Stimulated activated CD4-positive, alpha-beta T cell treated with anti-CD3 and anti-CD28 coated beads, Interleukin-15, amount 100 ng/mL, for 1 hour (primary cell): ENCODE measurements at places on chromosomes 6 and 20.

GRCh38 chr6:31740397-31741223, 805 bp downstream of the MSH5 start:
- DNase-seq, result no peak

- no peak for DNase-seq
Measured at GRCh38 chr6:37013516-37014491, 8.3 kb downstream of the FGD2 start.

DNA sequence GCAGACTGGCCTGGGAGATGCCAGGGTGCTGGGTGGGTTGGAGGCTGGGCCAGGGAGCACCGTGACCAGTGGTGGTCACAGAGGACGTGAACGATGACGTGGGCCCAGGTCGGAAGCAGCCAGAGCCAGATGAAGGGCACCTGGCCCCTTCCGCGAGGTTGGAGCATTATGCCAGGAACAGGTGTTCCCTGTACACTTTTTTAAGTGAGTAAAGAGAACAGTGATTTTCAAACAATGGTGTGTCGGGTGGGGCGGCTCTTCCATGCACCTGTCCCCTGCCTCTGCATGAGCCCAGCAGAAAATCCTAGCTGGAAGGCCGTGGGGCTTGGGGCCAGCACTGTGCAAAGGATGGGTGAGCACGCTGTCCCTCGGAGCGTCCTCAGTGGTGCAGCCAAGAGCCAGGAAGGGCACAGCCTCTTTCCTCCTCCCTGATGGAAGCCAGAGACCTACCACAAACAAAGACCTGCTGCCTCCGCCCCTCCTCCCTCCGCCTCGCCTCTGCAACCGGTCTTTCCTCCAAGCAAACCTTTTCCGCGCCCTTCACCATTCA, 350.5 kb downstream of the ZFAND3 start:
- DNase-seq, result no peak

DNA sequence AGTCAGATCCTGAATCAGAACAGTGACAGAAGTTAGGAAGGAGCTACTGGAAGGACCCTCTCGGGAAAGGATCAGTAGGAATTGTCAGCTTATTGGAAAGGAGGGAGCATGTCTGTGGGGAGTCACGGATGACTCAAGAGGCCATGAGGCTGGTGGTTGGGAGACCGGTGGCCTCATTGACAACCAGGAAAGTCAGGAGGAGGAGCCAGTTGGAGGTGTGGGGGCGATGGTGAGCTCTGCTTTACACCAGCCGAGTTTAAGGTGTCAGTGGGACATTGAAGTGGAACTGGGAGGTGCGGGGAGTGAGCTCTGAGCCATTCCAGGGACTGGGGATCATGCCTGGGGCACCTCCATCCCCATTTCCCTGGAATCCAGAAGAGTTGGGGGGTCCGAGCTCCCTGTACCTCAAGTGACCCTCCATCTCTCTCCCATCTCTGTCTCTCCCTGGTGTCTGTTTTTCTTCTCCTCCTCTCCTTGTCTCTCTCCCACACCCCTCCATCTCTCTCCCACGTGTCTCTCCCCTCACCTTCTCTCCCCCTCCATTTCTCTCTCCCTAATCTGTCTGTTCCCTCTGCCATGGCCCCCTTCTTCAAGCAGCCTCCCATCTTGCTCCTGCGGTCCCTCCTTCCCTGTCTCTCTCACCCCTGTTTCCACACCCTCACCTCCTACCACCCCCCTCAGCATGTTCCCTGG, 14.3 kb upstream of the ZBTB9 start:
- DNase-seq, result no peak

DNA sequence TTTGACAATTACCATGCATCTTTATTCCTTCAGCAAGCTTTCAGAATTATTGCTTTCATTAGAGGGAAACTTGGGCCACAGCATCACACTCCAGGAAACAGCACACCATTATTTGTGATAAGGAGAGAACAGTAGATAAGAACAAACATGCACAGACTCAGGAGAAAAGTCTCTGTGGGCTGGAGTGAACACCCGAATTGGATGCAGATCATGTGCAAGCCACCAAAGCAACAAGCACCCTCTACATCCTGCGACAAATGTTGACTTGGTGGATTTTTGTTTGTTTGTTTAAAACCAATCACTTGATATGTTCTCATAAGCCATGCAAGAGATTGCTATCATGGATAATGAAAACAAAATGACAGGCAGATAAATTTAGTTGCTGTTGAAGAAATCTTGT, 67.7 kb upstream of the ZFP64 start:
- DNase-seq, result no peak

- no peak for DNase-seq
Measured at GRCh38 chr20:44914924-44915323, 5.1 kb downstream of the PABPC1L start.

DNA sequence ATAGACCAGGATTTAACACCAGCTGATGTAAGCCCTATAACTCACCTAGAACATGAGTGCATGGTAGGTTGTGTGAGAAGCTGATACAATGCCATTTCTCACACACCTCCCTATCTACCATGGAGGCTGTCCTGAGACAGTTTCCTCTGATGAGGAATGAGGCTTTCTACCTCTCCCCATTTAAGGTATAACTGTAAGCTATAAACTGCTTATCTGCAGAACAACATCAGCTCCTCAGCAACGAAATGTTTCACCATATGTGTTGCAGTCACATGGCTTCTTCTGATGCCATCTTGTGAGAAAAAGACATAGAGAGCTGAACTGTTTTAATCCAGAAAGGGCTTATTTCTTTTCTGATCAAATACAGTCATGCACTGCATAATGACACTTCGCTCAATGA, 20.7 kb downstream of the ZKSCAN3 start:
- DNase-seq, result no peak

- DNase-seq, result no peak
Measured at GRCh38 chr6:122853259-122853995, 64.4 kb downstream of the SMPDL3A start.

DNA sequence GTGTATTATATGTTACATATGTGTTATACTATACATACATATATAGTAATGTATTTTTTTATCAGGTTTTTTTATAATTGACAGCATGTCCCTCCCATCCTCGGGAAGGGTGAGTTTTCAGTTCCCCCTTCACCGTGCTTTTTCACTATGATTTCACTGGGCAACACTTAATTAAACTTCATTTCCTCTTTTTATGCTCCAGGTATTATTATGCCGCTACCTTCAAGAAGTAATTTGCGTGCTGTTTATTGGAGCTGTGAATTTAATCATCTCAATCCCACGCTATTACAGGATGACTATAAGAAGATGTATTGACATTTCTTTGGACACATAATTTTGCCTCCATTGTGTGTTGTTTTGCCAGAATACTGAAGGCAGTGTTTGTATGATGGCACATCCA, 228.6 kb downstream of the SAMD5 start:
- no peak for DNase-seq

- DNase-seq, result no peak
Measured at GRCh38 chr6:42173101-42173500, at the start of gene GUCA1A. TSS of gene GUCA1A (plus strand) at chr6:42173364. CDS start at chr6:42173614, 250 bp downstream.

GRCh38 chr20:10434832-10435812, at the start of gene SLX4IP:
TSS of gene SLX4IP (plus strand) at chr20:10435305. CDS start at chr20:10458205, 22,900 bp downstream.
- peak; percentile 68 for DNase-seq

- no peak for DNase-seq
Measured at GRCh38 chr6:3181105-3181504, 23.8 kb upstream of the TUBB2A start.

DNA sequence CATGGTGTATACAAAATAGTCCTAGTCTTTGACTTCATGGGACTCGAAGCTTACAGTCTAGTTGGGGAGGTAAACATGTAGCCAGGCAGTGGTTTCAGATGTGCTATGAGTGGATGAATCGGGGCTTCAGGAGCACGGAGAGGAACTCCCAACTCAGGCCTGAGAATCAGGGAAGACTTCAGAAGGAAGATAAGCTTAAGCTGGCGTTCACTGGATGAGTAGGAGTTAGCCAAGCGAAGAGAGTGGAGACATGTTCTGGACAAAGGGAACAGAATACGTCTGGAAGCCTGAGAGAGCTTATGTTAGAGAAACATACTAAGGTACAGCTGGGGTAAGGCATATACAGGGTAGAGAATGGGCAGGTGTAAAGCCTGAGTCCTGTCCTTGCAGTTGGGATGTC, 8.8 kb downstream of the CARMIL1 start:
- DNase-seq, result no peak

DNA sequence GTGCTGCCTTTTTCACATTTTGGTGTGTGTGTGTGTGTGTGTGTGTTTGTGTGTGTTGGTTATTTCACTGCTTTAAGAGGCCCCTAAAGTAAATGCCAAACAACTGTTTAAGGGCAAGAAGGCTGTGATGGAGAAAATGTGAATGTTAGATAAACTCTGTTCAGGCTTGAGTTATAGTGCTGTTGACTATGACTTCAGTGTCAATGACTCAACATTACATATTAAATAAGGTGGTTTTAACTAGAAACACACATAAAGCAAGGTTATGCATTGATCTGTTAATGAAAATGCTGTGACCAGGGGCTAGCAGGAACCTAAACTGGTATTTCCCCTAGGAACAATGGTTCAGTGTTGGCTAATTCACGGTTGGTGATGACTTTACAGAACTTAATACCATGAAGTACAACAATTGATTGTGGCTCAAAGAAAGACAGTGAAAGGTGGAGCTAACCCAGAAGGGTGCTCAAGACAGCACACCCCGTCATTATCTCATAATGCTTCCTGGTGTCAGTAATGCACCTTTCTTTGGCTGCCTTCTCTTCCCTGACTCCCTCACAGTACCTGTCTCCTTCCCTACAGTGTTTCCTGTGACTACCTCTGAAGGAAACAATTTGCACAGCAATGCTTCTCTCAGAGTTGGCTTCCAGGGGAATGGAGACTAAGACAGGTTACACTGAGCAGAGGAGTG, 116.1 kb downstream of the RIN2 start:
- DNase-seq, result no peak

GRCh38 chr6:93222071-93222851, 197.1 kb downstream of the EPHA7 start:
- DNase-seq, result no peak

DNA sequence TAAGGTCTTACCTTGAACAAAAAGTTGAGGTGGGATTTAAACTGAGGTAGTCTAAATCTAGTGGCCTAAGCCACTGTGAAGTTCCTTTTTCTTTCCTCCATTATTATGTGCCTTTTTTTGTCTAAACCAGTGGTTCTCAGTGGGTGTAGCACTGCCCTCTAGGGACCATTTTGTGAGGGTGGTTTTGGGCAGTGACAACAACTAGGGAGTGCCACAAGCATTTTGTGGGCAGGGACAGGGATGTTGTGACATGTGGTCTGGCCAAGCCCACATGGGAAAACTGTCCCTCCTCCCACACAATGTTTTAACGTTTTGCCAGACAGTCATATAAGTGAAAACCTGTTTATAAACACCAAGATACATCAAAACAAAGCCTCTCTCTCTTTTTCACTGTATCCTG, 899.4 kb upstream of the FLRT3 start:
- DNase-seq, result no peak

DNA sequence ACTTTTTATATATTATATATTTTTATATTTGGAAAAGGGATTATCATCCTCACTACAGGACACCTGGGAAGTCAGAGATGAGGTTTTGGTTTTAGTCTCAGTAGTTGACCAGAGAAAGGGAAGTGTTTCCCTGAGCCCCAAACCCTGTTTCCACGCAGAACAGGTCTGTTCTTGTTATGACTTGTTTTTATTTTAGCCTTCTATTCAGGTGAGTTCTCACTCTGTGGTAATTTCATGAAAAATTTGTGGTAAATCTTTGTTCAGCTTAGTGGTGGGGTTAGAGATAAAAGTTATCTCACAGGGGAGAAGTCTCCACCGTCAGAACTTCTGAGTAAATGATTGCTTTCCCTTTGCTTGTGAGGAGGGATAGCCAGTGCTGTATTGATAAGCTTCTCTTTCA, 224.9 kb downstream of the FARS2 start:
- DNase-seq, result no peak

DNA sequence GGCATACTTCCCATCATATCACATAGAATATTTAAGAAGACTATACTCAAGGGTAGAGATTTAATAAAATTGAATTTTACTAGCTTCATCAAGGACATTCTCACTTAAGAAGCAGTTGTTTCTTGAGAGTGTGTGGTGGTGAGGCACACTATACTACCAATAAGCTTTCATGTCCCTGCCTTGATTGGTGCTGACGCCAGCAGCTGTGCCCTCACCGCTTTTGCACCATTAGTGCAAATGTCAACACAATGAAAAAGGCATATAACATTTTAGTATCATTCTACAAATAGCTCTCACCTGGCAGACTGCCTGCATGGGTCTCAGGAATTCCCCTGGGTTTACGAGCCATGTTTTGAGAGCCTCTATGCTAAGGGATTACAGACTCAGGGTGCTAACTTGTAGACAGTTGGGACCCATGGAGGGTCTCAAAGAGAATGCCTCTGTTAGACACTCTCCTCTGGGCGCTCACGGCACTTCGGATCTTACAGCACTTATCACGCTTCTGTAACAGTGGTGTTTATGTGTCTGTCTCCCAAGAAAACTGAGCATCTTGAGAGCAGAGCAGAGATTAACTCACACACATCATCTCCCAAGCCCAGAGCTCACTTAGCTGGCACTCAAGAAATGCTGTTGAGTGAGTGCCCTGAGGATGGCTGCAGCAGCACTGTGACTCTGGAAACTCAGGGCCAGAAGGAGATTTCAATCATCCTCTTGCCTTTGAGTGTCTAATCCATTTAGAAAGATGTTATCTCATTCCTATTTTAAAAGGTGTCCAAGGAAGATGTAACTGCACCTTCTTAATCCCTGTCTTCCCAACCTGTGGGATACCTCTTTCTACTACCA, 143.3 kb upstream of the GPR6 start:
- no peak for DNase-seq

- DNase-seq, result no peak
Measured at GRCh38 chr6:39850736-39851297, 58.6 kb downstream of the DAAM2 start.

DNA sequence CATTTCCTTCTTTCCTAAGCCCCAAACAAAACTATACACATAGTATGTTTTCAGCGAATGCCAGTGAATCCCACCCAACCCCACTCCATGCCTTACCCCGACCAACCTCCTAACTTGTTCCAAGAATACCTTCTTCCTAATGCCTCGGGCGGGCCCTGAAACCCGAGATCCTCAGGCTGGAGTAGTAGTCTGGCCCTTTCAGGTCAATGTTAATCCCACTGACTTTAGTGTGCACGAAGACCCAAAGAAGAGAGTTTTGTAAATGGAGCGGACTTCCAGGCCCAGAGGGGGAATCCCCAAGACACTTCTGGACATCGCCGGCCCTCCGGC, 394 bp downstream of the YIPF3 start:
- no peak for DNase-seq

GRCh38 chr6:134878136-134878535, 71.8 kb downstream of the ALDH8A1 start:
- DNase-seq, result no peak

DNA sequence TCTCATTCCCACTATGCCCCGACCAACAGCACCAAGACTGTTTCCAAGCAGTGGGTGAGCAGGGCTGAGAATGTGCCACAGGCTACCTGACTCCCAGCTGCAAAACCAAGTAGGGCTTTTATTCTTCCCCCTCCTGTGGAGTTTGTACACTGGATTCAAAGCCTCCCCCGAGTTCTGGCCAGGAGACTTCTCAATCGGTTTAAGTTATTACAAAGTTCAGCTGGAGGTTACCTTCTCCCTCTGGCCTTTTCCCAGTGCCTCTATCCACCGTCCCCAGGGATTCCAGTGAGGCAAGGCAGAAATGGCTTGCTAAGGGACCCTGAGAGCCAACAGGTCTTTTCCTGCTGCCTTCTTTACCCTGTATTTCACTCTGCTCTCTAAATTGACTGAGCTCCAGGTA, 217.0 kb downstream of the ADGRG6 start:
- DNase-seq, result no peak

GRCh38 chr20:58019027-58019849, 209.2 kb downstream of the ANKRD60 start:
- no peak for DNase-seq

GRCh38 chr6:84074988-84075781, 41.6 kb downstream of the MRAP2 start:
- no peak for DNase-seq

GRCh38 chr20:35511814-35512420, 17.5 kb downstream of the C20orf173 start:
- no peak for DNase-seq
